ENCODE measurements at places on chromosomes 1 and 21. TPM values are rescaled to one million over a fixed set of nuclear protein-coding genes. Genes with fewer than 3 reads are reported as not detected.
A peak's percentile ranks its signal among the peaks of the same experiment; 100 is the strongest.

The LDLRAD1 gene
- total RNA-seq: not detected

The IFI44L gene
- 1.5 TPM for total RNA-seq

The LCE1C gene
- not detected for total RNA-seq

The TRIM46 gene
- 9.6 TPM for total RNA-seq

The FMOD gene
- total RNA-seq: 0.11 TPM

The ENO1 gene
- 1,593 TPM for total RNA-seq

- no peaks in the 10 kb centered on the region for H3K4me1 ChIP-seq
- H3K4me3 ChIP-seq: no peak overlapping the region
- no peak for DNase-seq
- H3K36me3 ChIP-seq: no peaks in the 10 kb centered on the region
These were observed 309.8 kb downstream of the MATN1 start for GRCh38 chr1:30413606-30414005.

DNA sequence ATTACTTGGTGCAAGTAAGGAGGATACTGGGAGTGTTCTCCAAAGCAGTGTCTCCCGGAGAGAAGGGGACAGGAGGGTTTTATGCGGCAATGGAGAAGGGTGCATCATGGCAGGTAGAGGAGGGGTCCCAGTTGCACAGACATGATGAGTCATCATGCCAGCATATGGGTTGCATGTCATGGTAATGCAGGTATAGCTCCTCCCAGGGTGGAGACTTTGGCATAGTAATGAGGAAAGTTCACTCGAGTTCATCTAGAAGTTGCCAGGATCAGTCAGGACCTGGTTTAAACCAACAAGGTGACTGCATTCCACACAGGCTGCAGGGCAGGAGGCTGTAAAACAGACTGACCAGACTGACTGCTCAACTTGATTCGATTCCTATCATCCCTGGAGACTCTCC lies 355.7 kb upstream of the DUSP10 start:
- no peaks in the 10 kb centered on the region for H3K36me3 ChIP-seq
- H3K27ac ChIP-seq: no peak overlapping the region
- no peak for DNase-seq
- H3K4me3 ChIP-seq: no peak overlapping the region

DNA sequence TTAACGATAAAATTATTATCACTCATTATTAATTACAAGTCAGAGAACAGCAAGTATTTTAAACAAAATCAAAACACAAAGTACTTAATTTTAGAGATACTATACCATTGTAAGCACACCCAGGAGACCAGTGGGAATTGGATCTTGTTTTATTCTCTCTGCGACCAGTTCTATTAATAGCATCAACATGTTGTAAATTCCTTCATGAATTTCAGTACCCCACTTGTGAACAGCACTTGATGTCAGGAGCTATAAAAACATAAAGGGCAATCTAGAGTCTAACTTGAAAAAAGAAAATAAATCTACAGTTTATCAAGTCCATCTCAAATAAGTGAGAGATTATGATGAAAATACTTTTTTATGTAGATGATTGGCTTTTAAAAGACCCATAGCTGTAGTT lies 42.9 kb downstream of the USP24 start:
- peaks cover 4% of the 10 kb centered on the region for H3K36me3 ChIP-seq
- no peaks in the 10 kb centered on the region for H3K27me3 ChIP-seq
- DNase-seq: no peak
- no peak overlapping the region for H3K4me3 ChIP-seq

- no peak overlapping the region for H3K27ac ChIP-seq
- H3K36me3 ChIP-seq: no peaks in the 10 kb centered on the region
- H3K4me3 ChIP-seq: no peak overlapping the region
- H3K27me3 ChIP-seq: no peaks in the 10 kb centered on the region
- H3K4me1 ChIP-seq: no peaks in the 10 kb centered on the region
- DNase-seq: no peak
These were observed 618.2 kb downstream of the BRINP3 start for GRCh38 chr1:189859385-189859977.

DNA sequence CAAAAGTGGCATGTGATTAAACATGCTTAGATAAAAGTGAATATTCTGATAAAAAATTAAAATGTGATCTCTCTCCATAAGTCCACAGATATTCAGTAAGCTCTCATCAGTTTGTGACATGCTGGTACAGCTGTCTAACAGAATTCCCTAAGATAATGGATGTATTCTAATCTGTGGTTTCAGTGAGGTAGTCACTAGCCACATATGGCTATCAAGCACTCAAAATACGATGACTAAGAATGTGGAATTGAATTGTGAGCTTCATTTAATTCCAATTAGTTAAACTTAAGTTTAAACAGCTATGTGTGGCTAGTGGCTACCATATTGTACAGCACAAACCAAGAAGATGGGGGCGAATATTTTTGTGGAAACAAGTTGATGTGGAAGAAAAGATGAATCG lies 4.1 kb upstream of the REG4 start:
- no peak overlapping the region for H3K4me3 ChIP-seq
- H3K27ac ChIP-seq: no peak overlapping the region
- H3K27me3 ChIP-seq: peaks cover 39% of the 10 kb centered on the region
- H3K36me3 ChIP-seq: no peaks in the 10 kb centered on the region
- DNase-seq: no peak

- no peak overlapping the region for H3K27ac ChIP-seq
- peaks cover 8% of the 10 kb centered on the region for H3K27me3 ChIP-seq
- DNase-seq: no peak
- H3K4me1 ChIP-seq: no peaks in the 10 kb centered on the region
- H3K36me3 ChIP-seq: no peaks in the 10 kb centered on the region
- no peak overlapping the region for H3K4me3 ChIP-seq
These were observed 31.0 kb downstream of the DDX20 start for GRCh38 chr1:111786669-111787207.

- H3K36me3 ChIP-seq: no peaks in the 10 kb centered on the region
- peak; percentile 41 for DNase-seq
- H3K27ac ChIP-seq: peak overlapping the region; percentile 21
- peaks cover 10% of the 10 kb centered on the region for H3K4me1 ChIP-seq
These were observed 243.6 kb downstream of the TNR start for GRCh38 chr1:175499595-175500382.

GRCh38 chr1:59506952-59507351 lies 210.1 kb downstream of the FGGY start:
- no peaks in the 10 kb centered on the region for H3K36me3 ChIP-seq
- no peaks in the 10 kb centered on the region for H3K27me3 ChIP-seq
- no peaks in the 10 kb centered on the region for H3K4me1 ChIP-seq
- H3K27ac ChIP-seq: no peak overlapping the region

DNA sequence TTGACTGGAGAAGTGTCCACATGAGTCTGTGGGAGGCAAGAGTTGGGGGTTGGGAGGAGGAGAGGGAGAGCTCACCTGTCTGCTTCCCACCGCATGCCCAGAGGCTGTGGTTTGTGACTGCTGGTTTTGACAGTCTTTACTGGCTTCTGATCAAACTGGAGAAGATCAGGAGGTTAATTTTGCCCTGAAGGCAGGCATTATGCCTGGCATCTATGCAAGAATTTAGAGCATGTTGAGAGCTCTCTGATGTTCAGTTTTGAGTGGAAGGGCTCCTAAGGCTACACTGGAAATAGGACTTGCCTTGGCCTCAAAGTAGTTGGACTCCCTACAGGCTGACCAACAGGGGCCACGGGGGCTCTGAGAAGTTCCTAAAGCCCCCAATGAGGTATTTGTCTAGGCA lies 101.6 kb downstream of the TLR5 start:
- H3K27ac ChIP-seq: no peak overlapping the region
- no peaks in the 10 kb centered on the region for H3K36me3 ChIP-seq
- H3K27me3 ChIP-seq: no peaks in the 10 kb centered on the region
- no peak overlapping the region for H3K4me3 ChIP-seq

DNA sequence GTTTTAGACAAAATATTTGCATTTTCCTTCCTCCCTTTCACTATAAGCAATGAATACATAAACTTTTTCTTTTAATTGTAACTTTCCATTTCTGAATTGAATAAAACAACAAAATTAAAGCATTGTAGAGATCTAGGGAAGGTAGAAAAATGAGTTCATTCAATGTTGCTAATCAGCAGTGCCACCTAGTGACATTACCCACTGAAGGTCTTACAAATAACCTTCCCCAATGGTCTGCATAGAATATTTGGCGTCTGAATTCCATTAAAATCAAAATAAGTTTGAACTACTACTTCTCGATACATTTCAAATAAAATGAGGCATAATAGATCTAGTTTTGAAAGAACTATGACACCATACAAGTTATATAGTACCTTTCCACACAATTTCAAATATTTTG lies 19.6 kb downstream of the FH start:
- no peak overlapping the region for H3K27ac ChIP-seq
- peaks cover 11% of the 10 kb centered on the region for H3K36me3 ChIP-seq

DNA sequence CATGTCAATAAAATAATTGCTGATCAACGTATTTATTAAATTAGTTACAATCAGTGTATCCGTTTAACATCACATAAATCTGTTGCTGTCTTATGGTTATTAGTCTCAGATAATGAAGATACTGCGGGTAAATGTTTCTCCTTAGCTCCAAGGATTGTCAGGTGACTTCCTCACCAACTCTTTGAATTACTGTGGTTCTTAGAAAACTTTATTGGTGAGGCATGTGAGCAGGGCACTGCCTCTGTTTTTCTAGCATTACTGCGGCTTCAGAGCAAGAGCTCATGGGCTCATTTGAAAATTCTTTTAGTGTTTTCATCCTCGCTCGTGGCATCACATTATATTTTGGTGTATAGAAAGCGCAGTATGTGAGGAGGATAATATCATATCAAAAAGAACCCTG lies 555.9 kb downstream of the LMO4 start:
- no peaks in the 10 kb centered on the region for H3K36me3 ChIP-seq
- H3K4me3 ChIP-seq: no peak overlapping the region
- H3K27ac ChIP-seq: no peak overlapping the region

DNA sequence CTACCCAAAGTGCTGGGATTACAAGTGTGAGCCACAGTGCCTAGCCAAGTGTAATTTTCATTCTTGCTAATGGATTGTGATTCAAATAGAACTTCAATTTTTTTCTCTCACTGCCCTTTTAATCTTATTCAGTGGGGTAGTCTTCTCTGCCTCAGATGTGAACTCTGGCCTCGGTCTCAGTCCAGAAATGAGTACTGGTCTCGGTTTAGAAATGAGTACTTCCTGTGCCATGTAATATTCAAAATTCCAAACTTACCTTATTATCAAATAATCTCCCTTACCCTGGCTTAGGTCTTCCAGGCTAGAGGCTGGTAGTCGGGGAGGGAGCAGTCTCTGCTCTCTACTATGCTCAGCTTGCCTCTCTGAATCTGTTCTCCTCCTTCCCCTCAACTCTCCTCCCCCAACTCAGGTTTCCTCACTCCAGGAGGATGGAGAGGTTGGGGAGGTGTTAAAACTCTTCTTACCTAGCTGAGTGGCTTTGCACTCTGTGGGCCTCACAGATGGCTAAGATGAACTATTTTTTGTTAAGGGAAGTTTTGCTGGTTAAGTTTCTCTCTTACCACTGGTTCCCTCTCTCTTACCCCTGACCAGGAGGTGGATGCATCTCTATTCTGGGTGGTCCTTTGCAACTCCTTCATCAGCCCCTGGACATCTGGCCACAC lies 4.8 kb upstream of the SLAMF9 start:
- no peaks in the 10 kb centered on the region for H3K4me1 ChIP-seq
- H3K27ac ChIP-seq: no peak overlapping the region
- no peak for DNase-seq
- no peak overlapping the region for H3K4me3 ChIP-seq

DNA sequence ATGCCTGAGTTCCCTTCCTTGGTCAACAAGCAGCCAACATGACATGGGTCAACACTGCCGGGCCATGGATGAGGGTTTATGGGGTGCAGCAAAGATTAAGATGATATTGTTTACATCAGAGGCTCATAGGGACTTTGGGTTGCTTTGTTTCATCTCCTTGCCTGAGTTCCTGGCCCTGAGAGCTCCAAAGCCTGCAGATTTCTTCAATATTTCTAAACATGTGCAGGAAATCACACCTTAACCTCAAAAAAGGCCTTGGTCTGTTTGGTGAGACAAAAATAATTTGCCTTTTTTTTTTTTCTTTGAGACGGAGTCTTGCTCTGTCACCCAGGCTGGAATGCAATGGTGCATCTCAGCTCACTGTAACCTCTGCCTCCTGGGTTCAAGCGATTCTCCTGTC lies 876 bp downstream of the SLAMF8 start:
- no peaks in the 10 kb centered on the region for H3K36me3 ChIP-seq
- no peak for DNase-seq
- H3K27me3 ChIP-seq: peaks cover 9% of the 10 kb centered on the region
- no peak overlapping the region for H3K27ac ChIP-seq
- no peaks in the 10 kb centered on the region for H3K4me1 ChIP-seq

- H3K4me1 ChIP-seq: peaks cover 20% of the 10 kb centered on the region
- H3K27ac ChIP-seq: no peak overlapping the region
- no peaks in the 10 kb centered on the region for H3K36me3 ChIP-seq
- peak overlapping the region; percentile 97 for H3K4me3 ChIP-seq
These were observed 642 bp upstream of the PARP1 start for GRCh38 chr1:226408285-226409184.

- no peaks in the 10 kb centered on the region for H3K4me1 ChIP-seq
- H3K4me3 ChIP-seq: no peak overlapping the region
- H3K27me3 ChIP-seq: no peaks in the 10 kb centered on the region
- H3K36me3 ChIP-seq: no peaks in the 10 kb centered on the region
These were observed 182.6 kb upstream of the EDN2 start for GRCh38 chr1:41666981-41667631.

DNA sequence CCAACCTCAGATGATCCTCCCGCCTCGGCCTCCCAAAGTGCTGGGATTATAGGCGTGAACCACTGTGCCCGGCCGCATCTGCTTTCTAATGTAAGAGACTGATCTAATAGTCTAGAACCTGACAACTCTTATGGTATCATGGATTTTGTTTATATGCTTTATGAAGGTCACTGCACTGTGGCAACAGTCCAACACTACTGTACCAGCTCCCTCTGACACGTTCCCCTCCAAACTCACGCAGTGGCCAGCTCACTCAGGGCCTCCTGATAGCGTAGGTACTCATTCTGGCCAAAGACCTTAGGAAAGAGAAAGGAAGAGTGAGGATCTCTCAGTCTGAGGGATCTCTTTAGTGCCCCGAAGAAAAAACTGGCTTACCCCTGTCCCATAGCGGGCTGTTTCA lies 6.0 kb upstream of the CFAP141 start:
- no peak overlapping the region for H3K4me3 ChIP-seq
- no peak for DNase-seq
- no peak overlapping the region for H3K27ac ChIP-seq
- no peaks in the 10 kb centered on the region for H3K27me3 ChIP-seq
- peaks cover 38% of the 10 kb centered on the region for H3K36me3 ChIP-seq

- no peak overlapping the region for H3K27ac ChIP-seq
- no peaks in the 10 kb centered on the region for H3K36me3 ChIP-seq
- no peak overlapping the region for H3K4me3 ChIP-seq
- H3K4me1 ChIP-seq: peaks cover 20% of the 10 kb centered on the region
- no peaks in the 10 kb centered on the region for H3K27me3 ChIP-seq
These were observed 137.5 kb downstream of the TOMM20 start for GRCh38 chr1:234990874-234991801.
